Activated T-helper 2 cell treated with anti-CD3 and anti-CD28 coated beads, Interferon-gamma antibody, Interleukin-2, Interleukin-4, amounts not matched to agents 10 μg/mL and 5 μg/mL and 100 μg/mL, durations not matched to agents 14 hours and 24 hours and 36 hours (primary cell): ENCODE measurements at places on chromosomes 1 and 21.

GRCh38 chr1:54857141-54857540 lies 29.9 kb downstream of the DHCR24 start:
- no peak overlapping the region for H3K4me3 ChIP-seq
- H3K27me3 ChIP-seq = no peaks in the 10 kb centered on the region
- H3K27ac ChIP-seq = no peak overlapping the region
- DNase-seq = no peak
- peaks cover 86% of the 10 kb centered on the region for H3K36me3 ChIP-seq
- peaks cover 18% of the 10 kb centered on the region for H3K4me1 ChIP-seq

- peak overlapping the region; percentile 94 for H3K27ac ChIP-seq
- H3K4me1 ChIP-seq = peaks cover 22% of the 10 kb centered on the region
- DNase-seq = no peak
Measured at GRCh38 chr1:241531195-241532161, 700 bp upstream of the KMO start.

DNA sequence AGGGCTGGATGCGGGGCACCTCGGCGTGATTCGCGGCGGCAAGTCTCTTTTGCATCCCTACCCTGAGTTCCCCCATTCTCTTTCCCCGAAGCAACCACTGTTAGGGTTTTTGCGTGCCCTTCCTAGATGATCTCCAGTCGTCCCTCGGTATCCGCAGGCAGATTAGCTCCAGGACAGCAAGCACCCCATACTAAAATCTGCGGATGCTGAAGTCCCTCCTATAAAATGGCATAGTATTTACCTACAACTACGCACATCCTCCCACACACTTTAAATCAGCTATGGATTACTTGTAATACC lies 22.8 kb upstream of the CFAP126 start:
- H3K4me1 ChIP-seq = peaks cover 40% of the 10 kb centered on the region
- peak overlapping the region; percentile 86 for H3K4me3 ChIP-seq
- DNase-seq = no peak
- H3K36me3 ChIP-seq = peaks cover 5% of the 10 kb centered on the region
- peak overlapping the region; percentile 92 for H3K27ac ChIP-seq

- H3K4me3 ChIP-seq = no peak overlapping the region
- H3K4me1 ChIP-seq = peaks cover 35% of the 10 kb centered on the region
- no peak for DNase-seq
- no peaks in the 10 kb centered on the region for H3K27me3 ChIP-seq
Measured at GRCh38 chr1:246925997-246926626, 5.6 kb downstream of the AHCTF1 start.

GRCh38 chr1:26259005-26259404 lies 20.9 kb upstream of the SH3BGRL3 start:
- no peak overlapping the region for H3K4me3 ChIP-seq
- DNase-seq = no peak
- H3K36me3 ChIP-seq = peaks cover 85% of the 10 kb centered on the region
- no peaks in the 10 kb centered on the region for H3K4me1 ChIP-seq
- no peaks in the 10 kb centered on the region for H3K27me3 ChIP-seq
- no peak overlapping the region for H3K27ac ChIP-seq

DNA sequence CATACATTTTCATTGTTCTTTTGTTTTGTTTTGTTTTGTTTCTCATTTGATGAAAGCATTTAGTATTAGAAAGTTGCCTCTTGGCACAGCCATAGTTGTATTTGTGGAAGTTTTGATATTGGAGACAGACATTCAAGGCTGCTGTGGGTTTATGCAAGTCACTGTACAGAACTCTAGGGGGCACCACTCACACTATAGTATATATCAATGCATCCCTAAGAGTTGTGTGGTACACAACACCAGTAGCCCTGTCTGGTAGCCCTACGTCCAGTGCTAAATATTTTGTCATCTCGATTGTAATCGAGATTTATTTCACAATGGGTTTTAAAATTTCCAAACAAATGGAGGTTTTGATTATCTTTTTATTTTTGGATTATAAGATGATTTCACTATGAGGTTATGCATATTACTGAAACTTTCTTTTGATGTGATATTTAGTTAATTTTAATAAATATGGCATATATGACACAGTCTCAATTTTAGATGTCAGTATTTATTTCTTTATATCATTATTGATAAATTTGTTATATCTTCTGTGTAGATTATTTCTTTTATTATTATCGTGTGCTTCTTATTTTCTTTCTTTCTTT lies 112.2 kb downstream of the NR5A2 start:
- H3K4me3 ChIP-seq = no peak overlapping the region
- H3K27ac ChIP-seq = no peak overlapping the region
- H3K4me1 ChIP-seq = peaks cover 8% of the 10 kb centered on the region
- H3K36me3 ChIP-seq = no peaks in the 10 kb centered on the region
- DNase-seq = no peak
- H3K27me3 ChIP-seq = peaks cover 27% of the 10 kb centered on the region
